ENCODE measurements at places on chromosomes 11 and 22.

GRCh38 chr22:37109242-37109917, at the start of gene TMPRSS6:
TMPRSS6 (minus strand) TSS chr22:37109713; CDS start chr22:37103417, 6,296 bp downstream.
- no peak for DNase-seq

GRCh38 chr22:26714971-26715370, 57.6 kb downstream of the MIAT start:
- no peak for DNase-seq

- no peak for DNase-seq
Observed at GRCh38 chr11:45423475-45424120, 137.5 kb upstream of the SYT13 start.

DNA sequence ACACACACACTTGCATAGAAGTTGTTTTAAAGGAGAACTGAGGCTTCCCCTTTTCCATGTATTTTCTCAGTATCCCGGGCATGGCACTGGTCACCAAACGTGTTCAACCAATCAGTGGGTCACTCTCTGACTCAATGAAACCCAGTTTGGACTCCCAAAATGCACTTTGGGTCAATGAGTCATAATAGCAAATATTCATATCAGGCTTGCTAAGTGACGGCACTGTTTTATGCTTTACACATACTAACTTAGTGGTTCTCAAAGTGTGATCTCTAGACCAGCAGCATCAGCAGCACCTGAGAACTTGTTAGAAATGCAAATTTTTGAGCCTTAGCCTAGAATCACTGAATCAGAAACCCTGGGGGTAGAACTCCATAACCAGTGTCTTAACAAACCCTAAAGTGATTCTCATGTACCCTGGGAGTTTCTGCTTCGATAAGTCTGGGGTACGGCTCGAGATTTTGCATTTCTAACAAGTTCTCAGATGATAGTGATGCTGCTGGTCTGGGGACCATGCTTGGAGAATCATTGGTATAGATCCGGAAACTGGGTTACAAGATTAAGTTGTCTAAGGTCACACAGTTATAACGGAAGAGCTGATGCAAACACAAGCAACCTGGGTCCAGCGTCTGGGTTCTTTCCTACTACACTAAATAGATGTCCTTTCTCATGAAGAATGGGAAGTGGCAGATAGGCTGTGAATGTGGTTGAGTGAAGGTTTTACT, 35.6 kb downstream of the ETS1 start:
- DNase-seq: no peak

- DNase-seq: no peak
Observed at GRCh38 chr22:47782328-47783075, 1020.1 kb downstream of the TBC1D22A start.

DNA sequence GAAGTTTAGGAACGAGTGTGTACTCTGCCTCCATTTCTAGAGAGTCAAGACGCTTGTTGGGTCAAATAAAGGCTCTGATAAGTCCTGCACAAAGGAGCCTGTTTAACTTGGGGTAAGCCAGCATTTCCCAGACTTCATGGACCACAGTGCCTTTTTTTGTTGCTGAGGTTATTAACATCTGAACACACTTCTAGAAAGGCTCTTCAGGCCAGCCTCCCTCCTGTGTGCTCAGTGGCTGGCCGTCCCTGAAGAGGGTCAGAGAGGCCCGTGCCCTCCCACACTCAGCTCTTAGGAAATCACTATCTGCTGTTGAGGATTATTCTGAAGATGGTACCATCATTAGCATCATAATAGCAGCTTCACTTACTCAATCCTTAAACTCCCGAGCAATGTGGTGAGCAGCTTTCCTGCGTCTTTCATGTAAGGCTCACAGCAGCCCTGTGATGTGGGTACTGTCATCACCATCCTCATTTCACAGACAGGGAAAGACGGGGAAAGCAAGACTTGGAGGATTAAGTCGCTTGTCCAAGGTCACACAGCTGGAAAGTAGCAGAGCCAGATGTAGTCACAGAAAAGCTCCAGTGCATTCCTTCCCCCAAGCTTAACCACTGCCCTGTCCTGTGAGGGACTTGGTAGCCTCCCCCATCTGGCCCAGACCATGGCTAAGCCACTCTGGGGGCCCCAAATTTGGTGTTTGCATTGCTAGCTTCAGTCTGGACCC, 71.3 kb downstream of the TSPAN18 start:
- DNase-seq: no peak

GRCh38 chr11:126415128-126415527, 59.6 kb downstream of the ST3GAL4 start:
- DNase-seq: peak; percentile 99

DNA sequence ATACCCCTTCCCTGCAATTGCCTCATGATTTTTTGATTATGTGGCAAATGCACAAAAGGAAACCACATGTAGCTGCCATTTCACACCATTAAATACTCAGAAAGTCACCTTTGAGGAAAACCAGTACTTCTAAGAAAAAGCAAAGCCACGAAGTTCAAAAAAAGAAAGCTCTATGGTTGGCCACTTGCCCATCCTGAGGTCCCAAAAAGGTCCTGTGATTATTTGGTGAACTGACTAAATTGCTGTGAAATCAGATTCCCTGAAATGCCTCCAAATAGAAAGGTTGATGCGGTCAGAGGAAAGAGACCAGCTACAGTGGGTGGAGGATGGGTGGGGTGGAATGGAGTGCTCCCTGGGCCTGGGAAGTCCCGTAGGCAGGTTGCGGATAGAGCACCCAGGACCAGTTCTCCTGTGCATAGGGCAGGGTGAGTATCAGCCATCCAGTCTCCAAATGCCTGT, 26.9 kb downstream of the MRPL16 start:
- no peak for DNase-seq

DNA sequence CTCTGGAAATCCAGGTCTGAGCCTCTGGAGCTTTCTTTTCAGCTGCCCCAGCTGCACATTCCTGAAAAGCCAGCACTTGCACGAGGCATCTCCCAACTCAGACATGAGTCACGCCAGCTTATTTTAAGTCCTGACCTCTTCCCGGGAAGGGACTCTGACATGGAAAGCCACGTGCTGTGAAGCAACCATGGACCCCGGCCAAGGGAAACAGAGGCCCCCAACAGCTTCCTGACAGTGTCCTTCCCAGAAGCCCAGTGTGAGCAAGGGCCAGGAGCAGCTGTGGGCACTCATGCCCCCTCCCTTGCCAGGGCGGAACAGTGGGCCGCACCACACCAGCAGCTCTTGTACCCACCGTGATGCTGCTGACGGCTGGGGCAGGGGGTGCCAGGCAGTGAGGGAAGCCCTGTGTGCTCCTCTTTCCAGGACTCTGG, 118.8 kb upstream of the CADM1 start:
- peak; percentile 32 for DNase-seq

DNA sequence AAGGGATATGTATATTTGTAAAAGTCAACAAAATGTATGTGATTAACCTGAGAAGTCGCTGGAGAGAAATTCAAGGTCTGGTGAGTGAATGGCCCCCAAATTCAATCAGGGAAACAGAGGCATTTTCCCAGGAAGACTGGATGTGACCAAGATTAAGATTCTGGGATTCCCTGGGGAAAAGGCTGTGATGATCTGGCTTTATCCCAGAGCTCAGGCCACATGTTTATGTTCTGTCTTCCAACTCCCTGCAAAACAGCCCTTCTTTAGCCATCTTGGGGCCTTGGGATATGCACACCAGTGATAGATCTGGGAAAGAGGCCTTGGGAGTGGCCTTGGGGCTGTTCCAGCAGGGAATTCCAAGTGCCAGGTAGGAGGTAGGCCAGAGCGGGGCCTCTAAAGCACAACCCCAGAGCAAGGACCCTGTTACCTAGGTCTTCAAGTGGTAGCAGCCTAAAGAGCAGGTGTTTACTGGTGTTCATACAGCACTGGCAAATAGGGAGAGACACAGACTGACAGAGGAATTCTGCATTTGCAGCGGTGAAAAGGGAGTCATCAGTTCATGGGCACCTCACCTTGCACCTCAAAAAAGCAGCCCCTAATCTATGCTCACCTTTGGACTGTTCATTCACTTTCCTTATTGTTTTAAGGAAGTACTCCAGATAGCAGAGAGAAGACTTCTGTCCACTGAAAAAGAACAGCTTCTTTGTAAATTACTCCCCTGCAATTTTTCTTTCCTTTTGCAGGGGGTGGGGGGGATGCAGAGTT, 312.4 kb downstream of the BUD13 start:
- DNase-seq: no peak

- DNase-seq: no peak
Observed at GRCh38 chr11:27557226-27557625, 50.7 kb upstream of the LIN7C start.

GRCh38 chr11:21811572-21811971, 381.3 kb upstream of the ANO5 start:
- no peak for DNase-seq

GRCh38 chr11:56848141-56848809, 99.8 kb upstream of the OR9G4 start:
- no peak for DNase-seq

- no peak for DNase-seq
Observed at GRCh38 chr11:64744544-64745188, 724 bp upstream of the RASGRP2 start.
